ENCODE measurements at places on chromosomes 7 and 10. TPM values are rescaled to one million over a fixed set of nuclear protein-coding genes. Genes with fewer than 3 reads are reported as not detected.

Gene NKX1-2
- not detected for polyA plus RNA-seq

Gene DNAJC12
- polyA plus RNA-seq: 7.8 TPM

Gene LRRTM3
- polyA plus RNA-seq: 0.10 TPM

Gene RNF148
- polyA plus RNA-seq: not detected

Gene HMX3
- polyA plus RNA-seq: 0.31 TPM

Gene ADAMTS14
- polyA plus RNA-seq: 0.81 TPM

GRCh38 chr10:76085002-76085816, 653.8 kb downstream of the LRMDA start:
- no peak for DNase-seq

DNA sequence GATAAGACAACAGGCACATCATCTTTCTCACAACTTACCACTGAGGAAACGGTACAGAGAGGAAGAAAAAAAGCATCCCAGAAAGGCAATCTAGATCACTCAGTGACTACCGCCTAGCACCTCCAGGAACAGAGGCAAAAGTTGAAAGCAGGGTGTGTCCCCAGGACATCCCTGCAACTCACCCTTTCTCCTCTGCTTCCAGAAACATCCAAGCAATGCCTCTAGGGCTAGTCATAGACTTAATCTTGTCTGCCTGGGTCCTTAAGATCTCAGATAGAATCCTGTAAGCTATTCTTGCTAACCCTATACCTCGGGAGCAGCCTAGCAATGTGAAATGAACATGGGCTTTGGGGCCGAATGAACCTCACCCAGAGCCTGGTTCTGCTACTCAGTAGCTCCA, 18.8 kb upstream of the PDCD4 start:
- DNase-seq: no peak

GRCh38 chr10:124063750-124064603, 29.4 kb downstream of the CHST15 start:
- DNase-seq: peak; percentile 20

DNA sequence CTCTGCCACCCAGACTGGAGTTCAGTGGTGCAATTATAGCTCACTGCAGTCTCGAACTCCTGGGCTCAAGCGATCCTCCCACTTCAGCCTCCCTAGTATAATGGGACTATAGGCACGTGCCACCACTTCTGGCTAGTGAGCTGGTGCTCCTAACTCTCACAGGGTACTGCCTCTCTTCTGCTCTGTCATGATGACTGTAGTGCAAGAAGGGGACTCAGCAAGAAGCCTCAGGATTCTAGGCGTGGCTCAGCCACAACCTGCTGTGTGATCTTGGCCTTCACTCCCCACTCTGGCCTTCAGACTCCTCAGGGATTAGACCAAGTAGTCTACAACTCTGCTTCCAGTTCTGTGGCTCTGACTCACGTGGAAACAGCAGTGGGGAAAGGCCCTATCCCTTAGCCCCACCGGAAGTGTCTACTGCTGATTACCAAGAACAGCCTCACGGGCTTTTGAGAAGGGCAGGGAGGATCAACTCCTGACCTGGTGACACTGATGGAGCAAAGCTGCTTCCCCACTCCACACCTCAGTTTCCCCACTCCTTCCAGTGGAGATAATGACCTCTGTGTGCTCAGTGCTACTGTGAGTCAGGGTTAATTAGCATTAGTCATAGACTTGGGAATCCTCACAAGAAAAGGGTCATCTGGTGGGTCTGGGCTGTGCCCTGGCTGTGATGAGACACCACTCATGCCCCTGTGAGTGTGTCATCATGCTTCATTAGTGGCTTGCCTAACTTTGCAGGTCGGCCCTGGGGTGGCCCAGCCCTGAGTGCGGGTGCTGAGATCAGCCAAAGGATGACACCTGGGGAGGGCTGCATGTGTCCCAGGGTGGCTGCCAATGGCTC, 41.1 kb downstream of the ZC3HC1 start:
- DNase-seq: peak; percentile 4

GRCh38 chr10:117807441-117807840, 239.3 kb downstream of the RAB11FIP2 start:
- no peak for DNase-seq

DNA sequence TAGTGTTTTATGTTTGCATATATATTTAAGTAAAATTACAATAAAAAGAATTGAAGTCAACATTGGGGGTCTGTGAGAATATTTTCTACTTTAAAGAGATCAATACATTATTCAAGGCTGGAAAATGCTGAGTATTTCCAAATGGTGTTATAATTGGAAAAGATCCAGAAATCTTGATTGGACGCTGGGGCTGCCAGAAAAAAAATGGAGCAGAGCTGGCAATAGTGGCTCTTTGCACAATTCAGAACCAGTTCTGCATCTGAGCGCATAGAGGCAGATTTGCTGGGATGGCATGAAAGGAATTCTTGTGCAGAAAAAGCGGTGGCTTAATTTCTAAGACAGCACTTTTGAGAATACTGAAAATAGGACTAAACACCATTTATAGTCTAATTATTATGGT, 10.8 kb upstream of the VWC2 start:
- no peak for DNase-seq

DNA sequence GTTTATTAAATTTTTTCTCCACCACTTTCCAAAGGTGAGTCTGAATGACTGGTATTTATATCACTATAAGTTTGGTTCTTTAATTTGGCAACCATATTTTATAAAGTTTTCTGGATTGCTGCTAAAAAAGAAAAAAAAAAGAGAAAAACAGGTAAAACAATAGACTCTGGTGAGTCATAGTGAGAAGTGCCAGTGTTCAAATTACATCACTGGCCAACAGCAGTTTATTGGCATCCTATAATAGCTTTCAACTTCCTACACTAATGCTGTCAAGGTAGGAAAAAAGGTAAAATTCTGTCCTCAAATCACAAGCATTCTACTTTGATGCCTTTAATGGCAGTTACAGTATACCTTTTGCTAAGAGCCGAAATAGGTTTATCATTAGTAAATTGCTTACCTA, 808.8 kb downstream of the GRM8 start:
- DNase-seq: peak; percentile 21

DNA sequence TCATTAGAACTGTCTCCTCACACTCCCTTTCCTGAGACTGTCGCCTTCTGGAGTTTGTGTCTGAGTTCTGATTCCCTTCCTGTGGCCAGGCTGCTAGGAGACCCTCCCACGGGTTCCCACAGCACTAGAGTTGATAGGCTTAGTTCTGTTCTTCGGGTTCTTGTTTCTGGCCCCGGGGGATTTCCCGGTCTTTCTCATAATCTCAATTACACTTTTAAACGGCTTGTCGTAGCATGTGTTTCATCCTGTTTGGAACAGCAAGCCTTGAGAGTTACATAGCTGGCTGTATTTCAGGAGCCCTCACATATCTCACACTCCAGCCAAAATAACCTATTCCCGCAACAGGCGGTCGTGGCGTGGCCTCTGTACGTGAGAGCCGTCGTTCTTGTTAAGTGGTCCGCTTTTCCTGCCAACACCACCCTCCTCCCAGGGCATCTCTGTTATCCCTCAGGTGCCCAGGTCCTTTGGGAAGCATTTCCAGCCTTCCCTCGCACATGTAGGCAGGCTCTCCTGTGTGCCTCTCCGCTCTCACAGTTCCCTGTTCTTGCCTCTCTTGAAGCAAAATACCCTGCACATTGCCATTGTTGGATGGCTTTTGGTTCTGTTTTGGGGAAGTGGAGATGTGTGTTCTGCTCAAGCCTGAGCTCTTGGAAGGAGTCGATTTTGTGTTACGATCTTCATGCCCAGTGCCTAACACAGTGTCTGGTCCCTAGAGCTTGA, 46.0 kb downstream of the CDC123 start:
- no peak for DNase-seq

GRCh38 chr10:101120520-101120883, 10.6 kb upstream of the TLX1 start:
- DNase-seq: no peak

GRCh38 chr7:26584987-26585665, 279.3 kb downstream of the SKAP2 start:
- DNase-seq: no peak

DNA sequence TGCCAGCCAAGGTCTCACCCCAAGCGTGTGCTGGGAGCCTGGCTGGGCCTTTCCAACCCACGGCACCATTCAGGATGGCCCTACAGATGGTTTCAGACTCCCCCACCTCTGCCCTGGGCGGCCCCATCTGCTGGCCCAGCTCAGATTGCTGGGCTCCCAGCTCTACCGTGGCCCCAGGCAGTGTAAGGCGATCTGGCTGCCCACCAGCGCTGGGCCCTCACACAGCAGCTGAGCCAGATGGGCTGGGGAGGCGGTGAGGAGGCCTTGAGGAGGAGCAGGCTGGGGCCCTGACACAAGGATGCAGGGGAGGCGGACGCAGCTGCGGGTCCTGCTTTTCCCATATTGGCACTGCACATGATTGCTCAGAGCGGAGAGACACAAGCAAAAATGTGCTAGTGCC, 162.8 kb downstream of the NRF1 start:
- no peak for DNase-seq

GRCh38 chr7:148478551-148478950, 112.0 kb upstream of the C7orf33 start:
- no peak for DNase-seq

Data from small intestine (tissue), 16 donors.